ENCODE measurements at places on chromosomes 6 and 20.

GRCh38 chr6:84756877-84757276 is 7.5 kb downstream of the TBX18 start:
- DNase-seq: no peak

GRCh38 chr6:18527836-18528743 is 140.9 kb downstream of the RNF144B start:
- peak; percentile 13 for DNase-seq

DNA sequence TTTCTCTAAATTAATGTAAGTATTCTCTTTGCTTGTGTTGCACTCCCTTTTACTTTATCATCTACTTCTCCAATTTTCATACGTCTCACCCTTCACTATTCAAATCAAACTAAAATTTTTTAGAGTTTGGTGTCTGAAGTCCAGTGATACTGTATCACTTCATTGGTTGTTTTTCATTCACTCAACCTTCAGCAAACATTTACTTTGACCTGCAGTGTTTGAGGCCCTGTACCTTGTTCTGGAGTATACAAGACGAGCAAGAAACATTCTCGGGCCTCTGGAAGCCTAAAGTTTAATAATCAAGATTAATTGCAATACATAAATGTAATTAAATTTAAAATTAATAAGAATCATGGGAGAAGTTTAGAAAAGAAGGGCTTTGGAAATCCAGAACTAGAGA is 64.6 kb downstream of the SCAF8 start:
- DNase-seq: no peak

- no peak for DNase-seq
Observed at GRCh38 chr6:149095842-149096241, 221.7 kb upstream of the TAB2 start.

GRCh38 chr6:92582211-92582610 is 837.1 kb downstream of the EPHA7 start:
- DNase-seq: no peak

- no peak for DNase-seq
Observed at GRCh38 chr6:53977551-53977950, 133.7 kb upstream of the MLIP start.

DNA sequence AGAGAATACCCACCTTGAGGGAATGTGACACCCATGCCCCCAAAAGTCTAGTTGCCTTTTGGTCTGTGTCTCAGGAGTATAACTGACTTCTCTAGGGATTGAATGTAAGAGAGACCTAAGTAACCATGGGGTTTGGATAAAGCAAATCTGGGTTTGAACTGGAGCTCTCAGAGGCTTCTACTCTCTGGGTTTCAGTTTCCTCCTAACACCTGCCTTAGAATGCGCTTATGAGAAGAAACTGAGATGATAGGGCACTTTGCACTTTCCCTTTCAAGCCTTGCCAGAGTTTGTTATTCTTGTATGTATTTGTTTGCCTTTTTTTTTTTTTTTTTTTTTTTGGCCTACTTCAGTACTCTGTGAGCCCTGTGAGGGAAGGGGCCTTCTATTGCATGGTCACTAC is 19.4 kb downstream of the SDHAF4 start:
- no peak for DNase-seq

DNA sequence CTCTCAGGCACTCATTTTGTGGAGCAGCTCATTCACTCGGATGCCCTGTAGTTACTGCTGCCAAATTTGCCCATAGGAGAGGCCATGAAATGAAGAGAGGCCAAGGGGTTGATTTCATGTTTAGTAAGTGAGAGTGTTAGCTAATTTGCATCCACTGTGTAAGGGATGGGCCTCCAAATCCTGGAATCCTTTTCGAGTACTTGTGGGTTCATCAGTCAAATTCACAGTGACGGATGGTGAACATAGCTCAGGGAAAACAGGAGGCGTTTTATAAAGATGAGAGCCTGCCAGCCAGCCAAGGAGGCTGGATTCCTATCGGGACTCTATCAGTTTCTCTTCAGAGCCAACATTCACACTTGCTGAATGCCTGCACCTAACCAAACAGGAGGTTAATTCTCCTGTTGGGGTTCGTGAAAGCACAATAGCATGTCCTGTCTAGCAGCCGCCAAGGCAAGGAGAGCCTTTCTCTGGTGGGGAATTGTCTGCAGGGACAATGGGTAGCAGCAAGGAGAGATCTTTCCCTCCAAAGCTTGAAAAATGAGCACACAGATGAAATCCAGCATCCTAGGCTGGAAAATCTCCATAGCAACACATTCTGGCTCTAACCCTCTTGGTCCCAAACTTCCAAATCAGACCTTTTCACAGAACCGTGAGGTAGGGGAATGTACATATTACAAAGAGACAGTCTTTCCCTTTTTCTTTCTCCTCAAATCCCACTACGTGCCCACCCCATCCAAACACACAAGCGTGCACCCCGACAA is 231.4 kb upstream of the ECI2 start:
- no peak for DNase-seq

DNA sequence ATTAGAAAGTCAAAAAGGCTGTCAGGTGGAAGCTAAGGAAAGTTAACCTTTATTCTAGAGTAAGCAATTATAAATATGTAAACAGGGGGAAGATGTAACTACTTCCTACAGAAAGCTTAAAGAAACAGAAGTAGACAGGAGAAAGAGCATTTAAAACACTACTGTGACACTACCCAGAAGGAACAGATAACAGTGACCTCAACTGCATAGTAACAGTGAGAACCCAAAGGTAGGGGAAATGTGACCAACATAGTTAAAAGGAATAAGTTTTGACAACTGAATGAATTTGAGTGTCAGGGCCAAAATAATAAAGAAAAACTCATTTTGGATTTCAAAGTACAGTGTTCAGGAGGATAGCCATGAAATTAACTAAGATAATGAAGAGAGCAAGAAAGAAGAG is 43.5 kb downstream of the IBTK start:
- no peak for DNase-seq

DNA sequence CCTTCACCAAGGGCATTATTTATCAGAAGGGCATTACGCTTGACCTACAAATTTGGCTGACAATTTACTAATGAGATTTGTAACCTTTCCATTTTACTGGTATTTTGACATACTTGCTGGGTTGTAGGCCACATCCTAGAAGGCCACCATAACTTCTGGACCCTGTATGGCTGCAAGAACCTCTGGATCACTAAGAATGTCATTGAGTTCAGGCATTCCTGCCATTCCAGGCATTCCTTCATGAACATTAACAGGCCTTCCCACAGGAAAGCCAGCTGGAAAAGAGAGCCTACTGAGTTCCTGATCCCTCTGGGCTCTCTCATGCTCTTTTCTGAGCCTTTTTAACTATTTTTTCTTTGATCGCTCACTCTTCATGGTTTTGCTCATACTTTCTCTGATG is 28.4 kb upstream of the SLC35A1 start:
- DNase-seq: no peak

- DNase-seq: peak; percentile 36
Observed at GRCh38 chr6:8006208-8006607, 58.0 kb downstream of the BLOC1S5 start.

GRCh38 chr6:8707956-8708772 is 272.8 kb upstream of the SLC35B3 start:
- peak; percentile 71 for DNase-seq

All from NCI-H2081 (cell line).